ENCODE measurements at places on chromosomes 12 and 14.

- no peak for DNase-seq
These were observed 4.9 kb downstream of the WSB2 start for GRCh38 chr12:118055865-118056773.

GRCh38 chr14:68982581-68982980, 3.5 kb upstream of the ACTN1 start:
- no peak for DNase-seq

- peak; percentile 76 for DNase-seq
These were observed 979 bp downstream of the DDX54 start for GRCh38 chr12:113184098-113184899.

DNA sequence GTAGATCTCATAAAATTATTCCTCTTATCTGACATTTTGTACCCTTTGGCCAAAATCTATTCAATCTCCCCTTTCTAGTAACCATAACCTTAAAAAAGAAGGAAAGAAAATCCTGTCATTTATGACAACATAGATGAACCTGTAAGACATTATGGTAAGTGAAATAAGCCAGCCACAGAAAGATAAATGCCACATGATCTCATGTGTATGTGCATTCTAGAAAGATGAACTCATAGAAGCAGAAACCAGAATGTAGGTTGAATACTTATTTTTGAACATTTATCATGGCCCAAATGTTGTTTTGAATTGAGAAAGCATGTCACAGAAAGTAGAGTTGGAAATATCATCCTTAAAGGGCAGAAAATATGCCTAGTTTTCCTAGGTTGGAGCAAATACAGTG, 1053.6 kb downstream of the SLC6A15 start:
- DNase-seq, result no peak
